ENCODE measurements at places on chromosomes 11 and 22.

DNA sequence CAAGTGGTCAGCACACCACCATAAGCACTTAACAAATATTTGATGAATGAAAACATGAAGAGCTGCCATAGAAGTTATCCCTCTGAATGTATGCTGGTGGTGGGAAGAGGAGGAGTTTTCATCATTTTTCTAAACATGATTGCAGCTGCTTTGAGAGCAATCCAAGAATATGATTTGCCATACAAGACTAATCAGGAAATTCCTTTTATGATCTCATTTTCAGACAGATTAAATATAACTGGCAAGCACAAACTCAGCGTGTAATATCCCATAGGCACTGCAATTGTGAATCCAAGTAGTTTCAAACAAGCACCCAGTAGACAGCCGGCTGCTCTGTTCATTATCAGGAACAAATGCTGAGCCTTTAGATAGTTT is 505.7 kb upstream of the LUZP2 start:
- DNase-seq, result no peak

- no peak for DNase-seq
These were observed 12.1 kb upstream of the APOA1 start for GRCh38 chr11:116849486-116849885.

- no peak for DNase-seq
These were observed 421 bp downstream of the SLC15A3 start for GRCh38 chr11:60951606-60951903.

GRCh38 chr11:43542750-43543712 is 137.5 kb upstream of the HSD17B12 start:
- DNase-seq, result no peak

DNA sequence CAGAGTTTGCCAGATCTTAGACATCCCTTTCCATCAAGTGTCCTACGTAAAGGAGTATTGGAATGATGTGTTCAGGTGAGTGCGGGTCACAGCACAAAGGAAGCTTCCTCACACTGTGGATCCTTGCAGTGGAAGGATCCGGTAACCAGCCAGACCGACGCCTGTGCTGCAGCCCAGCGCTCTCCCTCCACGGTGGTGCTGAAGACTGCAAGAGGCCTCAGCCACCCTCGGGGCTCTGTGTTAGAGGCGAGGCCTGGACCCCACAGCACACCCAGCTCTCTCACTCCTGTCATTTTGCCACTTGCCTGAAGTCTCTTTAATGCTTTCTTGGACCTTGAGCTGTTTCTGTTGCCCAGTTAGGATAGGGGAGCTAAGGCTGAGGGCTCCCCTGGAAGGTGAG is 2.4 kb downstream of the TRMU start:
- no peak for DNase-seq

DNA sequence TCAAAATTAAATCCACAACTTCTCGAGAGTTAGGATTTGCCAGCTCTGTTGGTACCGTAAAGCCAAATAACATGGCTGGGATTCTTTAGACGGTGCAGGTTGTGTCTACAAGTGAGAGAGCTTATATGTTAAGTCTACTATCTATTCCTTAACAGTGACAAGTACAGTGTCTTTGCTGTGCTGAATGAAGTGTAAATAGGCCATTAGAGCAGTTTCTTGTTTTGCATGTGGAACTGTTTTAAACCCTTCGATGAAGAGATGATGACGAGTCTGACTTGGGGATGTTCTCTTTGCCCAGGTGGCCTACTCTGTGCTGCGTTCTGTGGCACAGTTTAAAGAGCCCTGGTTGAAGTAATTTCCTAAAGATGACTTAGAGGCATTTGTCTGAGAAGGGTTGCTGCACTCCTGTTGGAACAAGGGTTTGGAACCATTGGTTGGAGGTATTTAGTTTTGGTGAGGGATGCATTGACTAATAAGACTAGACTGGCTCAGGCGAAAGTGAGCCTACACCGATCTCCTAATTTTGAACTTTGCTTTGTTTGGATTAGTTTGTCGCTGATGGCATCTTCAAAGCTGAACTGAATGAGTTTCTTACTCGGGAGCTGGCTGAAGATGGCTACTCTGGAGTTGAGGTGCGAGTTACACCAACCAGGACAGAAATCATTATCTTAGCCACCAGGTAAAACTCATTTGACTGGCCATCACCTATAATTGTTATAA is 988 bp downstream of the RPS3 start:
- no peak for DNase-seq
